IMR-90 (cell line): ENCODE measurements at places on chromosomes 7 and 10. TPM values are rescaled to one million over a fixed set of nuclear protein-coding genes. Genes with fewer than 3 reads are reported as not detected.

LIPM gene
- not detected in 2 replicates for total RNA-seq

GBX1 gene
- not detected in 2 replicates for total RNA-seq

SPOCK2 gene
- not detected in 2 replicates for total RNA-seq

GRCh38 chr7:118195837-118196474 lies 12.0 kb downstream of the LSM8 start:
- H3K4me1 ChIP-seq: no peaks in the 10 kb centered on the region
- H3K4me3 ChIP-seq: no peak overlapping the region
- H3K36me3 ChIP-seq: peaks cover 1% of the 10 kb centered on the region; the same call in 1 of the 2 replicates
- H3K27me3 ChIP-seq: no peaks in the 10 kb centered on the region
- H3K27ac ChIP-seq: no peak overlapping the region
- DNase-seq: peak; percentile 70

GRCh38 chr7:138387755-138388475 lies 72.1 kb upstream of the TRIM24 start:
- no peaks in the 10 kb centered on the region for H3K27me3 ChIP-seq
- H3K27ac ChIP-seq: no peak overlapping the region
- H3K36me3 ChIP-seq: no peaks in the 10 kb centered on the region
- H3K4me3 ChIP-seq: no peak overlapping the region

DNA sequence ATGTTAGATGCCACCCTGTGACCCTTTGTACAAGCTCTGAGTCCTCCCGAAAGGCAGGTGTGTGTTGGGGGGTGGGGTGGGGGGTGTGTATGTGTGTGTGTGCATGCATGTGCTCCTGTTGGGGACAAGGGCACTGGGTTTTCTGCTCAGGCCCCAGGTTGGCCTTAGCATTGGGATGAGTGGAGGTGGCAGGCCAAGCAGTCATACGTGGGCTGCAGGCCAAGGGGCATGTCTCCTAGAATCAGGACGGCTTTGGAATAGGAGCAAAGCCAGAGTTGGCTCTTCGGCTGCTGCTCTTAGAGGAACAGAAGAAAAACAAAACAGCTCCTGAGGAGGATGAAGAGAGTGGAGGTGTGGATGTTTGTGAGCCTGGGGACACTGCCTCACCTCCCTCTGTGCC lies 26.0 kb downstream of the HSPA12A start:
- no peak overlapping the region for H3K4me3 ChIP-seq
- H3K27me3 ChIP-seq: no peaks in the 10 kb centered on the region
- no peak for DNase-seq

DNA sequence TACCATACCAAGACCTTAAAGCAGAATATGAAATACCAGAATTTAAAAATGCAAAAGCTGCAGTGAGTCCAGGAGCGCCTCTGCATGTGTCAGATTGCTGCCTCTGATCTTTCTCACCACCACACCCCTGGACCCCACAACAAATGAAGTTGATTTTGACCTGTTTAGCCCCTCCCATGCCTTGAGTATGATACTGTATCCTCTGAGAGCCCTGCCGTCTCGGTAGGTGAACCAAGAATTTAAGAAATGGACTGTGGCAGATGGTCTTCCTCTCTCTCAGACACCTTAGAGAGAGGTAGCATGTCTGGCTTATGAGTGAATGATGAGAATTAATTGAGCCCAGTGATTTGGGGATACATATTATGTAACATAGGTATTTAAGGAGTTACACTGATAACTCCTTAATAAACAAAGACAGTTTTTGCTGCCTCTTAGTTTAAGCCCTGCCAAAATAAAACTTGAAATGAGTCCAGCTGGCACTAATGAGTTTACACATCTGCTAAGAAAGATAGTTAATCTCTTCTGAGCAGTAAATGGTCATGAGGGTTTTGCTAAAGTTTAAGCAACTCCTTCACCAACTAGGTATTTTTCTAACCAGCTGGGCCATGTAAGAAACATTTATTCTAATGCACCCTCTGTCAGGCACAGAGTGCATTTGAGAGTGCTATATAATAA lies 4.5 kb upstream of the TFPI2 start:
- H3K4me3 ChIP-seq: no peak overlapping the region
- DNase-seq: no peak
- H3K4me1 ChIP-seq: peaks cover 2% of the 10 kb centered on the region; the same call in 1 of the 2 replicates
- H3K27ac ChIP-seq: no peak overlapping the region
- no peaks in the 10 kb centered on the region for H3K36me3 ChIP-seq

GRCh38 chr10:120610791-120611190 lies 153.8 kb downstream of the PLPP4 start:
- no peaks in the 10 kb centered on the region for H3K4me1 ChIP-seq
- no peaks in the 10 kb centered on the region for H3K27me3 ChIP-seq
- DNase-seq: no peak
- no peak overlapping the region for H3K4me3 ChIP-seq
- H3K36me3 ChIP-seq: no peaks in the 10 kb centered on the region

- peaks cover 18% of the 10 kb centered on the region for H3K4me1 ChIP-seq
- peak; percentile 18 for DNase-seq
These were observed 68.2 kb downstream of the MET start for GRCh38 chr7:116740231-116740630.
